ENCODE measurements at places on chromosomes 2 and 18. TPM values are rescaled to one million over a fixed set of nuclear protein-coding genes. Genes with fewer than 3 reads are reported as not detected.

Gene OSBPL6
- 1.8 TPM for total RNA-seq

- no peaks in the 10 kb centered on the region for H3K4me1 ChIP-seq
- H3K4me3 ChIP-seq, result no peak overlapping the region
- no peak for DNase-seq
- H3K27me3 ChIP-seq, result no peaks in the 10 kb centered on the region
- no peaks in the 10 kb centered on the region for H3K36me3 ChIP-seq
- H3K27ac ChIP-seq, result no peak overlapping the region
These were observed 491.8 kb downstream of the CDH2 start for GRCh38 chr18:27685091-27685490.

DNA sequence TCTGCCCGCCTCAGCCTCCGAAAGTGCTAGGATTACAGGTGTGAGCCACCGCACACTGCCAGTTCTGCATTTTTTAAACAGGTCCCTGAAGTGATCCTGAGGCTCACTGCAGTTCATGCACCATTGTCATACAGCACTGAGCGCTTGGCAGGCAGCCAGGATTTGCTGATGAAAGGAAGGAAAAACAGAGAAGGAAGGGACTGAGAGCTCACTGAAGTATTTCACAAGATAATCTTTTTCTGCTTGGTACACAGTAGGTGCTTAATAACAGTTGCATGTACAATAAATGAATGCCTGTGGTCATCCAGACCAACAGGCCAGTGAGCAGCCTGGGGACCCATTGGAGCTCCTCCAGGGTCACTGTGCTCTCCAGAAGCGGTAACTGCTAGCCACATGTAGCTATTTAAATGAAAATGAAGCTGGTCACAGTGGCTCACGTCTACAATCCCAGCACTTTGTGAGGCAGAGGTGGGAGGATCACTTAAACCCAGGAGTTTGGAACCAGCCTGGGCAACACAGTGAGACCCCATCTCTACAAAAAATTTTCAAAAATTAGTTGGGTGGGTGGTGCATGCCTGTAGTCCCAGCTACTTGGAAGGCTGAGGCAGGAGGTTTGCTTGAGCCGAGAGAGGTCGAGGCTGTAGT, 33.1 kb upstream of the SMAD7 start:
- H3K27me3 ChIP-seq, result peaks cover 15% of the 10 kb centered on the region
- peaks cover 15% of the 10 kb centered on the region for H3K4me1 ChIP-seq
- no peaks in the 10 kb centered on the region for H3K36me3 ChIP-seq
- H3K27ac ChIP-seq, result no peak overlapping the region

- no peak overlapping the region for H3K27ac ChIP-seq
- peaks cover 8% of the 10 kb centered on the region for H3K27me3 ChIP-seq
- no peak for DNase-seq
- H3K4me3 ChIP-seq, result no peak overlapping the region
- H3K36me3 ChIP-seq, result no peaks in the 10 kb centered on the region
- H3K4me1 ChIP-seq, result no peaks in the 10 kb centered on the region
These were observed 14.0 kb downstream of the DNAH7 start for GRCh38 chr2:196054631-196055030.

DNA sequence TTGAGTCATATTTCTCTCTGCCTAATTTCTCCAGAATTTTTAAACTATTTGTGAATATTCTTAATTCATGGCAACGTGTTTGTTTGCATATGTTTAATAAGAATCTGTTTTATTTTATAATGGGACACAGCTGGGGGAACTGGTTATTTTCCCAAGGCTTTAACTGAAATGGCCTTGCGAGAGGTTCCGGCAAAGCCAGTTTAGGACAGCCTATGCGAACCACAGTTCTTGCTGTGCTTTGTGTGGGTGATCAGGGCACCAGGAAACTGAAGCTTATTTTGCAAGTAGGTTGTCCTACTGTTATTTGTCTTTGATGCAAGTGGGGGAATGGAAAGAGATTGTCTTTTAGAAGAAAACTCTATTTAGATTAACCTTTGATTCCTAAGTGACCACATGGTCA, 6.5 kb downstream of the ANKMY1 start:
- H3K4me1 ChIP-seq, result no peaks in the 10 kb centered on the region
- no peaks in the 10 kb centered on the region for H3K27me3 ChIP-seq
- H3K36me3 ChIP-seq, result peaks cover 55% of the 10 kb centered on the region
- H3K27ac ChIP-seq, result no peak overlapping the region
- H3K4me3 ChIP-seq, result no peak overlapping the region
- no peak for DNase-seq

- no peak overlapping the region for H3K27ac ChIP-seq
- no peaks in the 10 kb centered on the region for H3K36me3 ChIP-seq
- no peak overlapping the region for H3K4me3 ChIP-seq
- peaks cover 2% of the 10 kb centered on the region for H3K27me3 ChIP-seq
- H3K4me1 ChIP-seq, result peaks cover 13% of the 10 kb centered on the region
- DNase-seq, result no peak
These were observed 7.2 kb upstream of the TSN start for GRCh38 chr2:121748202-121748601.

All from activated T-helper 2 cell treated with anti-CD3 and anti-CD28 coated beads, Interferon-gamma antibody, Interleukin-2, Interleukin-4, amounts not matched to agents 10 μg/mL and 5 μg/mL and 100 μg/mL, durations not matched to agents 14 hours and 24 hours and 36 hours (primary cell).